ENCODE measurements at places on chromosomes 6 and 20.

DNA sequence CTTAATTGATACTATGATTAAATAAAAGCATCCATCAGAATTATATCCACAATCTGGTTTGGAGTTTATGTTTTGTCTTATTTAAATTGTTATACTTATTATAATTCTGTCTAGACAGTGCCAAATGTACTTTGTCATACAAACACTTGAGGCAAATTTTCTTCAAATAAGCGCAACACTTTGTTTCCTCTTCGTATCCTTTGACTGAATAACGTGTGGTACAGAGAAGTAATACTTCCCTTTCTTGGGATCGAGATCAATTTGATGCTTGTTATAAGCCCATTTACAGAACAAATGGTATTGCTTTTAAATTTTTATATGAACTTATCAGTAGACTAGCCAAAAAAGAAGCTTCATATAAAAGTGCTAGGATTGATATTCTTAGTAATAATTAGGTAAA, 111.0 kb downstream of the ATG5 start:
- DNase-seq: no peak

DNA sequence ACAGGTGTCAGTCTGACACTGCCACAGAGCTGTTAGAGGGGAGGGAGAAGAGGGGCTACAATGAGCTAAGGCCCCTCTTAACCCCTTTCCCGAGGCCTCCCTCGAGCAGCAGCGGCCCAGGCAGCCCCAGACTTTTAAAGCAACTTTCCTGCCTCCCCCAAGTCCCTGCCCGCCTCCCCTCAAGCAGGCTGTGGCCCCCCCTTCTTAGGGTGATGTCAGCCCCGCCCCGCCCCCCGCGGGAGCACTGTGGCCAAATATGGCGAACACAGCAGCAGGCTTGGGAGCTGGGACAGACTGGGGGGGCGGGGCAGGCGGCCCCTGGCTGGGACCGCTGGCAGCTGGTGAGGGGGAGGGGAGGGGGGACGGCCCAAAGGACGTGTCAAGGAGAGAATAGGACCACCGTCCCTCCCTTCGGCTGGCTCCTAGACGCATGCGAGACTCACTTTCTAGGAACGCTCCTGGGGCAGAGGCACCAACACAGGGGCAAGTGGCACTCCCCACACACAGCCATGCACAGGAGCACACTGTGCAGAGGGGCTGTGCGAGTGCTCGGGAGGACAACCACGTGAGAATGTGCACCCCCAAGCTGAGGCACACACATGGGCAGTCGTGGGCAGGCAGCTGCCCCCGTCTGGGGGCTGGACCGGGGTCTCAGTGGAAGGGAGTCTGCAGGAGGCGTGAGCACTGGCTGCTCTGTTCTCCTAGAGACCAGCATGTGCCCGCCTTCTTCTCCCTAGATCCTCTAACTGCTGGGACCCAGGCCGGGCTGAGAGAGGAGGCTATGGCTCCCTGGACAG, 6.7 kb downstream of the TEAD3 start:
- peak; percentile 77 for DNase-seq

DNA sequence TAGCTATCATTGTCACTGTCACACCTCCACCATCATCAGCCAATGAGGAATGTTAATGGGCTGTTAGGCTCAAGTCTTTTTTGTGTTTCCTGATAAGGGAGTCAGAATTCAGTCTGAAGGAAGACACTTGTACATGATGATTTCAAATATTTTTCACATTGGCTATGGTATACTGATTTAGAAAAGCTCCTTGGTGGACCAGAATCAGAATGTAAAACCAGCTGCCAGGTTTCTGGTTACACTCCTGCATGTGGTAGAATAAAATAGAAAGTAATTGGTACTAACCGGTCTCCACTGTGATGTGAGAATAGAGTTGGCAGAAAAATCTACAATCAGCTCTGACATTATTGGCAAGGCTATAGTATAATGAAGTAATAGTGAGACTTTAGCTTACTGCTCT, 10.7 kb downstream of the COL9A1 start:
- no peak for DNase-seq

DNA sequence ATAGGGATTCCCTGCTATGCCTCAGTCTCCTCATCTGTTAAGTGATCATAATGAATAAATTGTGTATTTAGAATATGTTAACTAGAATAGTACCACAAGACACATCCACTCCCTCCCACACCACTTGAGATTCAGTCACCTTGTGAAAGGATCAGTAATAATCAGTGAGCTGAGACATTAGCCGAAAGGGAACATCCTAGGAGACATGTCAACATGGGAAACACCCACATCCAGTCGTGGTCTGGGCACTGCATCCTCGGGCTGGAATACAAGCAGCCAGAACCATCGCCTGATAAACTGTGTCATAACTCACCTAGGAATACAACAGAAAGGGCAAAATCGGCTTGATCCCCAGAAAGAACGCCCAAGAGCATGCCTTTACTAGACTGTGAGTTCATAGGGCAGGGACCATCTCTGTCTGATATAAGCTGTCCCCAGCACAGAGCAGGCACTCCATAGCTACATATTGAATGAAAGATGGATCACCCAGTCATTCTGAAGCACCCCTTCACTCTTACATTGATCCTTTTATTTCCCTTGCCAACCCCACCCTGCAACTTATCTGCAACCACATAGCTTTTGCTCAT, 23.9 kb downstream of the RIPOR2 start:
- DNase-seq: no peak

GRCh38 chr20:36391955-36392354, 85.8 kb downstream of the DLGAP4 start:
- DNase-seq: no peak

- no peak for DNase-seq
These were observed 40.0 kb upstream of the APCDD1L start for GRCh38 chr20:58555078-58555765.

DNA sequence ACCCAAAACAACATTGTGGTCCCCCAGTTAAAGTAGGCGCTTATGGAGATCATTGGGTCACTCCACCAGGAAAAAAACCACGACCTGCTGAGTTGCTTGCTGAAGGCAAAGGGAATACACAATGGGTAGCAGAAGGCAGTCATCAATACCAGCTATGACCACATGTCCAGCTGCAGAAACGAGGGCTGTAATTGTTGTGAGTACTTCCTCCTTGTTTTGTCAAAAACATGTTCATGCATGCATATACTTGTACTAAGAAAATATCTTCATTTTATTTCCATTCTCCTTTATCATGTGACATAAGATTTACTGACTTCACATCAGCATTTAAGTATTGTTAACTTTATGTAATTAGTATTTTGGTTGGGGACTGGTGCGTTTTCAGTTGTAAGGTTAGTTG, 16.9 kb downstream of the SERINC1 start:
- DNase-seq: no peak

- DNase-seq: no peak
These were observed 569.7 kb downstream of the NKAIN2 start for GRCh38 chr6:124373386-124373785.

DNA sequence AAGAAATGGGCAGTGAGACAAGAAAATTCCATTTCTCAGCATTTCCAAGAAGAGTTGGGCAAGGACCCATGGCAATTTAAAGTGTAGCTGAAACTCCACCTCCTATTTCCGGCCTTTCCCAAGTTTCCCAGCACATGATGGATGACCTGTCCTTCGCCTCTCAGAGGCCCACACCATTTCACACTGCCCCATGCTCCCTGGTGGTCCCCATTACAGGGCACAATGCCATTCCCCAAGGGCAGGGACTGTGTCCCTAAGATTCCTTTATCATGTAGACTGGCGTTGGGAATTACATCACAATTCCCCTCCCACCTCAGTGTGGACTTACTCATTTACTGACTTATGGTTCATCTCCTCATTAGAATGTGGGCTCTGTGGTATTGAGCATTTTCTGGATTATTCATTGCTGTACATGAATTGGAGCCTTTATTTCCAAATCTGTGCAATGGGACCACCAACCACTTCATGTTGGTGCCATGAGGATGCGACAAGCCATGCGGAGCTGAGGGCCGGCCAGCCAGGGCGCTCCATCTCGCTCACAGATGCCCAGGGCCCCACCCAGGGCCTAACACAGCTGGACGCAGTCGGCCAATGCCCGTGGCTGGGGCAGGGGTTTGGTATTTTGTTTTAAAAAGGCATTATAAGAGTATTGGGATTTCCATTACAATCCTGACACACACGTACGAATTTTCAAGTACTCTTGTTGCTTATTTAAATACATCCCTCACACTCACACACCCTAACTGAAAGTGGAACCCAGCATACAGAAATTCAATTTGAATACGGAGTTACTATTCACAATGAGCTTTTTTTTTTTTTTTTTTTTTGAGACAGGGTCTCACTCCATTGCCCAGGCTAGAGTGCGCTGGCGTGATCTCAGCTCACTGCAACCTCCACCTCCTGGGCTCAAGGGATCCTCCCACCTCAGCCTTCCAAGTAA, 5.4 kb downstream of the ACSS1 start:
- peak; percentile 58 for DNase-seq

- no peak for DNase-seq
These were observed 63.2 kb downstream of the BANF2 start for GRCh38 chr20:17762873-17763557.

DNA sequence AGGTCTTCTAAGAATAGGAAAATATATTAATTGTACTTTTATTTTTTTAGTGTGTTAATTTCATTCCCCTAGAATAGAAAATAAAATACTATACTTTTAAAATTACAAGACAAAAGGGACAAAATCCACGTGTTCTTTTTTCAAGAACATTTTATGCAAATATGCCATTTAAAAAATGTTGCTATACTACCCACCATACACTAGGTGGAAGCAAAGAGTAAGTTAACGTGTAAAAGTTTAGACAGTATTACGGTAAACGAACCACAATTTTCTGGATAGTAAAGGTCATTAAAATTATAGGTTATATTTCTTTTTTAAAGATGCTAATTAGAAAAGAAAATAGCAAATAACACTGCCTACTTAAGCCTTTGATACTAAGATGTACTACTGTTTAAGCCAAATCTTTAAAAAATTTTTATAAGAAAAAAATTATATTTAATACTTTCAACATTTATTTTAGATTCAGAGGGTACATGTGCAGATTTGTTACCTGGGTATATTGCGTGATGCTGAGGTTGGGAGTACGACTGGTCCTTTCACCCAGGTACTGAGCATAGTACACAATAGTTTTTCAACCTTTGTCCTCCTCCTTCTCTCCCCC, 287.6 kb downstream of the PHF3 start:
- no peak for DNase-seq

GRCh38 chr20:47102629-47103028, 208.0 kb downstream of the EYA2 start:
- DNase-seq: no peak

- no peak for DNase-seq
These were observed 33.6 kb downstream of the TTI1 start for GRCh38 chr20:37999526-38000263.

- no peak for DNase-seq
These were observed 31.3 kb downstream of the TRMT6 start for GRCh38 chr20:5918856-5919625.

GRCh38 chr6:34656378-34657036, 40.1 kb downstream of the ILRUN start:
- DNase-seq: no peak

- no peak for DNase-seq
These were observed 881.5 kb upstream of the SLC35B3 start for GRCh38 chr6:9316831-9317230.

DNA sequence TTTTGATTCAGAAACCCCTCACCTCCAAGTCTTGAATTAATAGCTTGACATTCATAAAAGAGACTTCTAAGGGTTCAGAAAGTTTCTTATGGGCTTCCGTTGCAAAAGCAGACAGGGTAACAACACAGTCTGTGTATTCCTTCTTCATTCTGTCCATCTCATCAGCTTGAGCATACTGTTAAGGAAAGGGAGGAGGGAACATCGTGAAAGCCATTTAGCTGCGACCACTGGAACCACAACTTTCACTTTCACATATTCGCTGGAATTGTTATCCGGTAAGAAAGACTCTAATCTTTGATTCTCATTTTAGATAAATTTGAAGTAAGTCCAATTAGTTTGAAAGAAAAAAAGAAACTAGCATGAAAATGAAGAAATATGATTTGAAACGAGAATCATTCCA, 174.4 kb downstream of the SYNE1 start:
- no peak for DNase-seq

- DNase-seq: no peak
These were observed 98.2 kb upstream of the NFATC2 start for GRCh38 chr20:51640743-51641142.

- no peak for DNase-seq
These were observed 1.2 kb downstream of the RNF217 start for GRCh38 chr6:124963416-124963785.

GRCh38 chr6:16947375-16948015, 154.4 kb upstream of the STMND1 start:
- DNase-seq: no peak

DNA sequence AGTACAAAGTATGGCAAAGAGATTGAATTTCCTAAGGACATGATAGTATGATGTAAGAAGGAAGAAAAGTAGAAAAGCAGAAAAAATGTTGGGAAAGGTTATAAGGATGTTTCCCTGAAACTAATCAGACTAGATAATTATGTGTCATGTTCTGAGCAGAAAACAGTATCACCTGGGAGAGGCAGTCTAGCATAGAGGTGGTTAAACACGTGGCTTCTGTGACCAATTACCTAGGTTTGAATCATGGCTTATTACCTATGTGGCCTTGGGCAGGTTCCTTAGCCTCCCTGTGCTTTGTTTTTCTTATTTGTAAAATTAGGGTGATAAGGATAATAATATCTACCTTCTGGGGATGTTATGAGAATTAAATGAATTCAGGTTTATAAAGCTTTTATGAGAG, 38.0 kb downstream of the SCGN start:
- DNase-seq: no peak

DNA sequence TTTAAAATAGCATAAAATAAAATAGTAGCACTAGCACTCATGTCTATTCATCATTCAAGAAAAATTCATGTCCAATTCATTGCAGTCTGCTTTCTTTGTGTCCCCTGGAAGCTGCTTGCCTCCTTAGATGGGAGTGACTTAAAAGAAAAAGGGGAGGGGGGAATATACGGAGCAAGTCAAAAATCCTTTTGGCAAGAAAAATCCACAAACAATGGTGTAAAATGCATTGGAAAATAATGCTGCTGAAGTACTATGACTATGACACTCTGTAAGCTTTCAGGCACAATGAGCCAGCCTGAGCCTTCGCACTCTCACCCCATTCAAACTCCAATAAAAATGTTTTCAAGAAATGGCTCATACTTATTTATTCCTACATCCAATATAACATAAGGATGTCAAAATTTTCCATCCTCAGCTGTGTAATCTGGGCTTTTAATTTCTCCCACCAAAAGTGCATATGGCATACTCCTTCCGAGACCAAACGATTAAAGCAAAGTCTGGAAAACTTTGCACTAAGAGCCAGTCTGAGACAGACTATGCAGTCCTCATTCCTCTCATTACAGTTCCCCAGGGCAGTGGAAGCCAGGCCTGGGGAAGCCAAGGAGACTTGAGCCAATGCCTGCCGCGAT, 790 bp downstream of the NEDD9 start:
- DNase-seq: no peak

- peak; percentile 78 for DNase-seq
These were observed 1.2 kb downstream of the LAMA5 start for GRCh38 chr20:62365814-62366369.

DNA sequence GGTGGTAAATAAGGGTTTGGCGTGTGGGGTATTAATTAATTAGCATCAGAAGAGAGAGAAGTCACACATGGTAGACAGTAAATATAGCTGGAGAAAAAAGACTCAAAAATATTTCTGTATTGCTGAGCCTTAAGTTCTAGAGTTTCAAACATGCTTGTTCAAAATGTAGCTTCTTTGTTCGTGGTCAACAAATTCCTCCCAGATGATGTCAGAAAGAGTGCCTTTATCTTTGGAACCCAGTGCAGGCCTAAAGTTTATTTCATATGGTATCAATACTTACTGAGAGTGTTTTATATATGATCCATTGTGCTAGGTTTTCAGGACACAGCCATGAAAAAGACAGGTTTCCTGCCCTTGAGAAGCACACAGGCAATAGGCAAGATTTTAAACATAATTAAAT, 18.3 kb downstream of the MARCKS start:
- DNase-seq: no peak

All from upper lobe of right lung (tissue), 1 donor.